ENCODE measurements at places on chromosomes 3 and 15.

DNA sequence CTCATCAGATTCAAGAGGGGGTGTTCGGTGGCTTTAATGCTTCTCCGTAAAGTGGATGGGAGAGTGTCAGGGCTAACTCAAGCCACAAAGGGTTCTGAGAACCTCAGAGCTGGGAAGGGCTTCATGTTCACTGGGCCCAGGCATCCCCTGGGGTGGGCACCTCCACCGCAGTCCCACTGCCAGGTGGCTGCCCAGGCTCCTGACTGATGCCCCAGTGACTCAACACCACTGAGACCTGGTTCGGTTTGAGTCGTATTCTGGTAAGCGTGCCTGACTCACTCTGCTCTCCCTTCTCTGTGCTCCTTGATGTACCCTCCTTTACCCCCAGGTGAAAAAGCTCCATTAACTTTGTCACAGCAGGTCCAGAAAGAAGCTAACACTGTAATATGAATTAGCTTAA, 304.6 kb downstream of the RPLP1 start:
- DNase-seq: no peak

- no peak for DNase-seq
Measured at GRCh38 chr3:9161298-9161697, 88.1 kb downstream of the SRGAP3 start.

DNA sequence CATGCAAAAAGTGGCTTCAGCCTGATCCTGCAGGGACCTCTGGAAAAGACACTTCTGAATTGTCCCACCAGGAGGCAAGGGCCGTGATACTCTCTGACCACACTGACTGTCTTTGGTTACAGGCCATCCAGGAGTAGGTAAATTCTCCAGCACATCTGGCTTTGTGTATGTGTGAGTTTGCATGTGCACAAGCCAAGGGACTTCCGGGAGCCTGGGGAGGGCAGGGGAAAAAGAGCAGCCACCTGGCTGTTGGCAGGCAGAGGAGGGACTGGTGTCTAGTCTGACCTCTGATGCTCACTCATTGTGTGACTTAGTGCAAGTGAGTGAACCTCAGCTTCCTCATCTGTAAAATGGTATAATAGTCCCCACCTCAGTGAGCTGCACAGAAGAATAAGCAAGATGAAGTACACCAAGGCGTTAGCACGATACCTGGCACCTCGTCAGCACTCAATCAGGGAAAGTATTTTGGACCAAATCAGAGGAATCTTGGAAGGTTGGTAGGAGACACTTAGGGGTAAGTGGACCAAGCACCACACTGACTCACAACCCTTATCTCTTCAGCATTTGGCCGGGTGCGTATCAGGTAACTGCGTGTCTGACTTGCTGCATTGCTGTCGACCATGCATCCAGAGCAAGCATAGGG, 19.1 kb downstream of the KLHL6 start:
- DNase-seq: no peak

DNA sequence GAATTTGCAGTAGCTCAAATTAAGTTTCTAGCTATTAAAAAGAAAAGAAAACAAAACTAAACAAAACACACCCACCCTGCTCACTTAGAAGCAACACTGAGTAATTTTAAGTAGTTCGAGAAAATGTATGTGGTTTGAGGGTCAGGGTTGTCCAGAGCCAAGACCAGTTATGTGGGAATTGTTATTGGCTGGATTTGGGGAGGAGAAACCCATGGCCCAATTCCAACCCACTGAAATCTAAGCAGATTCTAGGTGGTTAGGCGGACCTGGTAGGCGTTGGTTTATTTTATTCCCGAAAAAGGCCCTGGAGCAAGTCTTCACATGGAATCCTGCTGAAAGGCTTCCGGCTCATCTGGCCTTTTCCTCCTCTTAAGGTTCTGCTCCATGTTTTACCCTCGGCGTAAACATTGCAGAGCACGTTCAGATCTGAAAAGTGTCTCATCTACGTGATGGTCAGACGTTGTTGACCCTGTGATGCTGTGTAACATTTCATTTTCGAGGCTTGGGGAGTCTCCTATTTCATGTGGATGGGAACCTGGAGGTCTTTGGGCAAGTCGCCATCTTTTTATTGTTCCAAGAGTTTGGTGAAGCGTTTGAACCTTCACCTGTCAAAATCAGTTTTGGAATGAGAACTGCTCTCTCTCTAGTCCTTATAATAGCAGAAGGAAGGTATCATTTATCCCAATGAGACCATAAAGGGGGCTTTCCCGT, 64.0 kb downstream of the FLNB start:
- DNase-seq: no peak

DNA sequence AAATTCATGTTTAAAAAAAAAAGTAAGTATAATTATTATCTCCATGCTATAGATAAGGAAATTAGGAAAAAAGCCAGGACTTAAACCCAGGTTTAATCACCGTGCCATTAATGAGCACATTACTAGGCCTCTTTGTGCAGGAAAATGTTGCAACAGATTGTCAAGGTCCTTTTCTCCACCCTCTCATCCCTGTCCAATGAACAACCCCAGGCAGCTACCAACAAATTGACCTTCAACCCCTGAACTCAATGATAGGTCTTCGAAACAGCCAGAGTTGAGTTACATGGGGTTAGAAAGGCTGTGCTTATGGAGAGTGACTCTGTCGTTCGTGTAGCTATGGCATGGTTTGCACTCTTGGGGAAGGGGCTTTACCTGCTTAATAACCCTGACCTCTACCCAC, 84.2 kb upstream of the CTNNB1 start:
- DNase-seq: no peak

DNA sequence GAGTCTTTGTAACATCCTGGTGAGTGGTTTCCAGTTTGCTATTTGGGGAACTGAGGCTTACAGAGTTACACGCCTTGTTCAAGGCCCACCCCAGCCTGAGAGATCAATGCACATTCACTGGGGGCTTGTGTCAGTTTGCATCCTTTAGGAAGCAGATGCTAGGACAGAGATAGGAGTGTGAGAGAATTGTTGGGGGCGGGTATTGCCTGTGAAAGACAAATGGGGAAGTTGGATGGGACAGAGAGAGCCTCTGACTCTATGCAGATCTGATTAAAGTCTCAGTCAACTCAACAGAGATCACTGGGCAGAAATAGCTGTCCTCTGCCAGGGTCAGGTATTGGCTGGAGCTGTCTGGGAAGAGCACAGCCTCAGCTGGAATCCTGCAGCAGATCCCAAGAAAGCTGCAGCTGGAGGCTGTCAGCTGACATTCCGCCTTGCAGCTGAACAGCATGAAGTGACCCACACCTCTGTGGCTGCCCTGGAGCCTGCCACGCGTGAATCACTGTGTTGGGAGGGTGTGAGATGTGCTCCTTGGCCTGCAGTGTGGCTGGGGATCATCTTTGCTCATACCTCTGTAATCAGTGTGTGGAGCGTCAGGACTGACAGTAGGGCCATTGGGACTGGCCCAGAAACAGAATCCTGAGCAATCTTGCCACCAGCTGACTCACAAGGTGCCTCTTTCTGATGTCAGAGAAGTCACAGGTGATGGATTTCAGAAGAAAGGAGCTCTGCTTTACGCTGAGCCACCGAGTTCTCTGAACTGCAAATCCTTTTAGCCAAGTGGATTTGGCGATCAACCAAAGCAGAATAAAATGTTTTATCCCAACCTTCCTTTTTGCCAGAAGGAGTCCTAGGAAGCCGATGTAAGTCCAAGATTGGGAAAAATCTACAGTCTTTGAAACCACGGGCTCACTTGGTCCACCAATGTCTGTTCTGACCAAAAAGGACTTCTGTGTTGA, 284.1 kb upstream of the LRRFIP2 start:
- no peak for DNase-seq

- DNase-seq: no peak
Measured at GRCh38 chr15:61318301-61318700, 89.2 kb upstream of the RORA start.

GRCh38 chr3:64260431-64260830, 35.2 kb upstream of the PRICKLE2 start:
- no peak for DNase-seq

- no peak for DNase-seq
Measured at GRCh38 chr3:35929158-35929557, 289.8 kb downstream of the ARPP21 start.

GRCh38 chr3:185912929-185913901, 24.6 kb downstream of the TRA2B start:
- no peak for DNase-seq

- no peak for DNase-seq
Measured at GRCh38 chr3:64104691-64105111, 81.4 kb upstream of the PSMD6 start.

- no peak for DNase-seq
Measured at GRCh38 chr3:196932600-196932999, 9.7 kb downstream of the NCBP2 start.

GRCh38 chr3:178663201-178663934, 127.1 kb downstream of the KCNMB2 start:
- DNase-seq: no peak

DNA sequence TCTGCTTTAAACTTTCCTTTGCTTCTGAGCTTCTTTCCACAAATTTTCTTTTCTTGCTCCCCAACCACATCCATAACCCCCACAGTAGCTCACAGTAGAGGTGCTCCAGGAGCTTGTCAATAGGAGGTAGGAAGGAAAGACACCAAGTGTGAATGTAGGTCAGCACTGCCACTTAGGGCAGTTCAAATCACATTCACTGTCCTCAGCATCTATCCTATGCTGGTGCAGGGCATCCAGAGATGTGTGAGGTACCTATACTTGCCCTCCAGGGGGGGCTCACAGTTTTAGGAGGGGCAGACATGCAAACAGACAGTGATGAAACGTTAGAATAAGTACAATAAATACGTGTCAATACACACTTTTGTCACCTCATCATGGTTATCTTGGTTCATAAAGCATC, 1.5 kb upstream of the SPSB4 start:
- DNase-seq: no peak

GRCh38 chr3:52401021-52401420, 43.9 kb downstream of the SEMA3G start:
- DNase-seq: no peak

DNA sequence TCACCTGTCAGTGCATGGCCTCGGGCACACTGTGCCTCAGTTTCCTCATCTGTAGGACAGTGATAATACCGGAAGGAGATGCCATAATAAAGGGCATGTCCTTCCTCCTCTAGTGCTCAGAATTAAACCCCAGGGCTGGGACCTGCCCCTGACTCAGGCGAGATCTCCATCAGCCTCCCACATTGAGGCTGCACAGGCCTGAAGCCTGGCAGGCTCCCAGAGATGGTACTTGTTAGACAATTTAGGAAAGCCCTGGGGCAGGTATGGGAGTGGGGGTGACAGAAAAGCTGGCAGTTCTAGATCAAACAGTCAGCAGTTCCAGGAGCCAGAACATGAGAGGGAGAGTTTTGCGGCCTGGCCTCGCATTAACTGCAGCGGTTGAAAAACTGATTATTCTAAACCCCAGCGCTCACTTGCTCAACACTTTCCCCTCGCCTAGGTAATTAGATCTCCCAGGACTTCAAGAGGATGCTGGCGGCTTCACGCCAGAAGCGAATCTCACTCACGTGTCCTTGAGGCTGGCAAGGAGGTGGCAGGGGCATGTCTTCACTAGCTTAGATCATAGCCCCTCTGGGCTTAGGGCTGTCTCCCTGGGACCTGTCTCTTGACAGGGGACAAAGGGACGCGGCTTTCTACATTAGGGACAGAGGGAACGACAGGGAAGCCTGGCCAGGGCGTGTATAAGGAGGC, 73.1 kb downstream of the ATP2B2 start:
- no peak for DNase-seq

DNA sequence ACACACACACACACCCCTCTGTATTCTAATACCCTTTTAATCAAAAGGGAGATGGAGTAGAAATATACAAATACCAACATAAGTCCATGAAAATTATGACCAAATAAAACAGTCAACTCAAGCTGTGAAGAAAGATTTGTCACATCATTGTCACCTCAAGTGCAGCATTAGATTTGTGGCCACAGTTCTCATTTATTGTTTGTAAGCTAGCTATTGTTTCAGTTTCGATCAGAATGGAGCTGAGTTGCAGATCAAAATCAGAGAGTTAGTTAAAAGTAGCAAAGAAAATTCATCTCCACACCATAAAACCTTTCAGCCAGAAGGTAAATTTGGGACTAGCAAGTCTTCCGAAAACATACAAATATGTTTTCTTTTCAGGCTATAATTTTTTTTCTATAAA, 267.7 kb upstream of the LMCD1 start:
- DNase-seq: no peak

- no peak for DNase-seq
Measured at GRCh38 chr15:100898661-100899462, 19.2 kb downstream of the ALDH1A3 start.

DNA sequence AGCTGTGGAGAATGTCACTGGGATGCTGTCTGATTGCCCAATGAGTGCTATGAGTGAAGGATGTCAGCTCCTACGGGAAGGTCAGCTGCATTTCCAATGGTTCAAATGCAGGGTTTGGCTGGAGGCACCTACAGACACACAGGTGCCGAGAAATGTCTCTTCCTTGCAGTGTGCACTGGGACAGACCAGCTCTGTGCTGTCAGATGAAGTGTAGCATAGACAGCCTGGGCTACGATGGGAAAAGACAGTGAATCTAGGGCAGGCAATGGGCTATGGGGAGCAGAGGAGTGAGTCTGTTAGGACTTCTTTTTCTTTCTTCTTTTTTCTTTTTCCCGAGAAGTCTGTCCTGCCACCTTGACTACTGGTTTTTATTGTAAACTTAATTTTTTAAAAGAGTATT, 223.1 kb upstream of the EOMES start:
- no peak for DNase-seq

DNA sequence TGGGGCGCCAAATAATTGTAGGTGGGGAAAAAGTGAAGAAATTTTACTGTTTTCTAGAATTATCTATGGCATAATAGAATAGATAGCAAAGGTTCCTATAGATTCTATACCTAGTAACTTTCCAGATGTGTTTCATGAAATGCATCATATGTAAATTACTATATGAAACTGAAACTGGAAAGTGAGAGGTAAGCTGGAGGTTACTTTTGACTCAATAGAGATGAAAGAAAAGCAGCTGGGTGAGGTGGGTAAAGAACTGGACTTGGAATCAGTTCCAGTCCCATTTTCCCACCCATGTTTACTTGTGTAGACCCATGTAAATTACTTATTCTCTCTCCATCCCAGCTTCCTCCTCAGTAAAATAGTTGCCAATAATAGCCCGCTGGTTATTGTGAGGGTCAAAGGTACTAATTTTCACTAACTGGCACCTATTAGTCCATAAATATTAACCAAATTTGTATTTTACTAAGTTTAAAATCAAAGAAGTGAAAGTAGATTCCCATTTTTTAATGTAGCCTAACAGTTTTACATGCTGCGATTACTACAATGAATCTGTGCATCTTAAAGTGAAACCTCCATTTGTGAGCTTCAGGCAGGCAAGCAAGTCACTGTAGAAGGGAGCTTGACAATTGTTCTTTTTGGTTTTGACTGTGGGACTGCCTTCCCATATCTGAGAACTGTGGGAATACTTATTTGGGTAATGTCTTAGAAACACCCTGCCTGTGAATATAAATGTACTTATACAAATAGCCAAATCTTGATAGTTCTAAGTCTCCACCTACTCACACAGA, 312.1 kb downstream of the SLC9A9 start:
- DNase-seq: no peak

- no peak for DNase-seq
Measured at GRCh38 chr15:96336108-96336595, 5.7 kb downstream of the NR2F2 start.

DNA sequence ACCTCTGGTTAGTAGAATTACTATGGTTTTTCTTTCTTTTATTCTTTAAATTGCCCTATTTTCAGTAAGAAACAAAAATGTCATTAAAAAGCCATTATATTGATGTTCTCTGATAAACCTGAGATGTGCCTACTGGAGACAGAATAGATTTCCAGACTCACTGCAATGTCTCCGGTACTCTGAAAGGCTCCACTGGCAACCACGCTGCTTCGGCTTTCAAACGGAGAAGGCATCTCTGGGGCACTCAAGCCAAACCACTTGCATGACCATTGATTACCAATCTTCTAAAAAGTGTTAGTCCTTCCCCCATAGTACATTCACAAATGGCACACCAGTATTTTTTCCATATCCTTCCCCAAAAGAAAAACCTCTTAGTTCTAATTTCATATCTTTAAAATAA, 82.6 kb downstream of the CBLB start:
- DNase-seq: no peak
